HT1080 (cell line): ENCODE measurements at places on chromosomes 4 and X.

DNA sequence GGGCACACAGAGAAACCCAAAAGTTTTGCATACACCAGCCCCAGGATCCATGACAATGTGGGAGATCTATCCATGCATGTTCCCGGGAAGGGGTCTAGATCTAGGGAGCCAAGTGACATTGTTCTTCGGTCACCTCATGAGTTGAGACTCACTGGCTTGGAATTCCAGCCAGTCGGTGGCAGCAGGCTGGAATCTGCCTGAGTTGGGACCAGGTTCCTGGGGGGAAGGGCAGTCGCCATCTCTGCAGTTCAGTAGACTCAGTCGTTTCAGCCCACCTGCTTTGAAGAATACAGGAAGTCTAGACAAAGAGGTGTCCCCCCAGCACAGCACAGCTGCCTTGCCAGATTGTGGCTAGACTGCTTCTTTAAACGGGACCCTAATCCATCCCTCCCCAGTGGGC lies 46.0 kb upstream of the PBDC1 start:
- no peak for DNase-seq

- DNase-seq: no peak
These were observed 31.2 kb upstream of the ZNF280C start for GRCh38 chrX:130300010-130300282.

DNA sequence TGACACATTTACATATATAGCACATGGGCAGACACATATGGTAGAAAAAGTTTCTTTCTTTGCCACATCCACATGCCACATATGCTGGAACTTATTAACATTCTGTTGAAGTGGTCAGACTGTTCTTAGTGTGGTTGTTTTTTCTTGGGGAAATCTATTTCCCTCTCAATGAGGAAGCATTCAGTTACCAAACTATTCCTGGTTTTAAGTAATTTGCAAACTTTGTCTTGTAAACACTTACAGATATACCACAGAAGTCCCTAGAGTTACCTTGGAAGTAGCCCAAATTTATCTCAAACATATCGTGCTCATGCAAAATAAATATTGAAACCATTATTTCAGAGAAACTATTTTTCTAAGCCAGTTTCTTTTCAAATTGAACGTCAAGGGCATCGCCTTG lies 625.5 kb upstream of the INTU start:
- DNase-seq: no peak

DNA sequence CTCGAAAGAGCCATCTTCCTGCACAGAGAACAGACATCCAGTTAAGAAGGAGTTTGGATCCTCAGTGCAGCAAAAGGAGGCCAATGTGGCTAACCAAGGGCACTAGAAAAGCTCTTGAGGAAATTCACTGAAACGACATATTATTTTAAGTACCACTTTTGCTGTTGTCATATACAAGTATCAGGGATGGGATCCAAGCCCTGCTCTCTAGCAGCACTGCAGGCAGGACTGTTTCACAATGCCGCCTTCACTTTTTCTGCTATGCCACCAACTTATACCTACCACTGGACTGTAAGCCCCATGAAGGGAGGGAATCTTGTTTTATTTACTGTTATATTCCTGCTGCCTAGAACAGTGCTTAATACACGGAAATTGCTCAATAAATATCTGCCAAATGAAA lies 299.0 kb downstream of the NR3C2 start:
- no peak for DNase-seq

DNA sequence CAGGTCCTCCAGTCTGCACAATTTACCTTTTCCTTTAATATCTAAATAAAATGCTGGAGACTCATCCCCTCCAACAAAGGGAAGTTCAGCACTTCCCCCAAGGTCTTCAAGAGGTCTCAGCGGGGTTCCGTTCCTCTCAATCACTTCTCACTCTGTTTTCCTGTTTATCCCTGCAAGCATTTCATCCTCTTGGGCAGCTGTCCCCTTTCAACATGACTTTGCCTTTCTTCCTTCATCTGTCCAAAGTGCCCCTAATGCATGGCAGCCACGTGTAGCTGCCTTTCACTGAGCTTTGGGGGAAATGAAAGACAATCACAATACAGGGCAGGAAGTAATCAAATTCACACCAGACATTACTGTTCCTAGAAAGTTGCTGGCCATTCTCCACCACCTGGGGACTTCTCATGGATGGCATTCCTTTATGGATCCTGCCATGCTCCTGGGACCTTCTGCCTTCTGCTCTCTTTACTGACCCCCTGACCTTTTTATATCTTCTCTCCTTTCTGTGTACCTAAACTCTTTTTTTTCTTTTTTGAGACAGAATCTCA lies 79.7 kb upstream of the USP9X start:
- DNase-seq: no peak

GRCh38 chr4:65738134-65738533 lies 67.8 kb upstream of the EPHA5 start:
- DNase-seq: no peak

DNA sequence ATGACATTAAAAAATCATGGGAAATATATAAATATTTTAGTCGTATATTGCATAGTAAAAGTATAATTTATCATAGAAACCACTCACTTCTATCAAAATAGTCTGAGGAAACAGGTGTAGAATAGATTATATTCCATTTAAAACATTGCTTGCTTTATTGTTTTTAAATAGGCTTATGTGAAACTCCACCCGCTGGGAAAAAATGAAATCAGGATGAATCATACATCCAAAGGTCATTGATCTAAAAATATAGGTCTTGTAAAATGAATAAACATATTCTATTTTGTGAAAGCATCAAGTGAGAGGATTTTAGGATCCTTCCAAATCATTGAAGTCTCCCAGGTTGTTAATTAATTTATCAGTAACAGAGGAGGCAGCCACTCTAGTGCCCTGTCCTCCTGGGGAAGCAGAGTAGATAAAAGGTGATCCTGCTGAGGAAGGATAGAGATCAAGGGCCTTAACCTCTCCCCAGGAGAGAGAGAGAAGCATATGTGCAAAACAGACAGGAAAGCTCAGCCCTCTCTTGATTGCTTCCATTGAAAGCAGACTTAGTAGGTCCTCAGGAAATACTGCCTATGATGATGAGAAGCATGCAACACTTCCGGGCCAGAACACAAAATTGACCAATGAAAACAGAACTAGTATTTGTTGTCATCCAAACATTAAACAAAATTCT lies 96.8 kb upstream of the MAP9 start:
- DNase-seq: no peak

GRCh38 chr4:181825564-181825963 lies 417.6 kb upstream of the TENM3 start:
- DNase-seq: no peak

DNA sequence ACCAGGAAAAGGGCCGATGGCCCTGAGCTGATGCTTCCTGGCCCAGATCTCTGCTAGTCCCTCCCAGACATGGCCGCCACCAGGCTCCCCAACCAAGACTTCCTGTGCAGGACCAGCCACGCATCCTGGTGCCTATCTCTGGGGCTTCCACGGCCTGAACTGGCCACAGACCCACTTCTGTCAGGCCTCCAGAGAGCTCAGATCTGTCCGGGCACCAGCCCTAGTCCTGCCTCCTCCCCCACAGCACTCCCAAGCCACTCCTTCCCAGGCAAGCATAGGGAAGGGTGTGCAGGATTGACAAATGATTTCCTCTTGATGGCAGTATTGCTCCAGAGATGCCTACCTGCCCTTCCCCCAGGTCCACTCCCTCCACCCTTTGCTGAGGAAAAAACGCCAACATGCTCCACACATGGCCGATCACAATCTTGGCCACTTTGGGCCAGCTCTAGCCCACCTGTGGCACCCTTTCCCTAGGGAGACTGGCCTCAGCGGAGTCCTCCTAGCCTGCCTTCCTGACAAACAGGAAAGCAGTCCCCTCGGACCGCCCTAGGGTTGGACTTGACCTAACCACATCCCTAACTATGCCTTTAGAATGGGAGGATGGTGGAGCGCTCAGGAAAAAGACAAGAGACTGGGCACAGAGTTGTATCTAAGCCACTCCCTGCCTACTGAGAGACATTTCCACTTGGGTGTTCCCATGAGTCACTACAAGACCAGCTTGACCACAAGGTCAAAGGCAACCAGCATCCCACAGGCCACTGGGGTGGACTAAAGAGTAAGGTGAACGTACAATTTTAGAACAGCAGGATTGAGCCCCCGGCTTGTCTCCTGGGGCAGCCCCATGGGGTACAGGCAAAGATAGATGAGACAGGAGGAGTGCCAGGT lies 277.5 kb upstream of the AGTR2 start:
- peak; percentile 74 for DNase-seq

- DNase-seq: no peak
These were observed 156.3 kb upstream of the RAI2 start for GRCh38 chrX:18017411-18017810.

- DNase-seq: no peak
These were observed 76.2 kb upstream of the TEX13D start for GRCh38 chrX:124256216-124256615.

GRCh38 chrX:116246261-116246660 lies 75.7 kb downstream of the AGTR2 start:
- DNase-seq: peak; percentile 82

GRCh38 chr4:29046186-29046585 lies 1674.0 kb upstream of the PCDH7 start:
- DNase-seq: peak; percentile 5

DNA sequence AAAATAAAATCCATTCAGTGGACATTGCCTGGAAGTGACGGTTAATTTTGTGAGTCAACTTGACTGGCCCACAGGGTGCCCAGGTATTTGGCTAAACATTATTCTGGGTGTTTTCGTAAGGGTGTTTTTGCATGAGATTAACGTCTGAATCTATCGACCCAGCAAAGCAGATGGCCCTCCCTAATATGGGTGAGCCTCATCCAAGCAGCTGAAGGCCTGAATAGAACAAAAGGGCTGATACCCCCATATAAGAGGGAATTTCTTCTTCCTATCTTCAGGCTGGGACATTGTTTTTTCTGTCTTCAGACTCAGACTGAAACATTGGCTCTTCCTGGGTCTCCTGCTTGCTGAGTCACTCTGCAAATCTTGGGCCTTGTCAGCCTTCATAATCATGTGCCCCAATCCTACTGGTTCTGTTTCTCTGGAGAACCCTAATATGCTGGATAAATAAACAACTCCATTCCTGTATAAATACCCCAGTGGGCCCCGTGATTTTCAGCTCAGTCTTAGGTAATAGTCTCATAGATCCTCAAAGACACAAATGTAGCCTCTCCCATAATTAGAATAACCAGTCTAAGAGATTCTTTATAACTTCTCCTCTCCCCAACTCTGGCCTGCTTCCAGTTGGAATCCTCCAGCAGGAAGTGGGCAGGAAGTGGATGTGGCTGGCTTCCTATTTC lies 33.1 kb upstream of the DDX3X start:
- DNase-seq: peak; percentile 44

- DNase-seq: no peak
These were observed 26.7 kb upstream of the RBM47 start for GRCh38 chr4:40656201-40656863.

DNA sequence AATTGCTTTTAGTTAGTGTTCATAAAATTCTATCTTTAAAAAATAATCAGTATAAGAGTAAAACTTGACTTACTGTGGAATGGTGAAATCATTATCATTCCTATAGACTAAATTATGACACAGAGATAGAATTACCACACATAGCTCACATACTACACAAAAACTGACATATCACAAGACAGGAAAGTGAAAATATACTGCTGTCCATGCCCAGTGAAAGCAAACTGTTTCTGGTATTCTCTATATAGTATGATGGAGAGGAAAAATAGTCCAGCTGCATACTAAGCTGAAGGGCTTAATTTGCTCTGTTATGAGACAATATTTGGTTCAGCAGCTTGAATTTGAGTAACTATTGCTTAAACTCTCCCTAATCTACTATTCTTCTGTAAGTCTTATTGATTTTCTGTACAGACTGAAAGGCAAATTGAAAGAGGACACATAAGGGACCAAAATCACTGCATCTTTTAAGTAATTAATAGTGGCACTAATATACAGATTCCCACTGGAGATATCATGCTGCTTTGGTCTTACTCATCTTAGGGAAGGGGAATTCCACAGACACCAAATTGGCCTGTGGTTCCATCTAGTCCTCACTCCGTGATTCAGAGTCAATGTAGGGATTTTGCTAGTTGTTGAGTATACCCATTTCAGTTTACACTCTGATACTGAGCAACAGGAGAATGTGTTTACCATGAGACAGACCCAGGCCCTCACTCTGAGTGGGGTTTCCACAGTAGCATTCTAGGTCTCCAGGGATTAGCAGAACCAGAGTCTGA lies 47.4 kb upstream of the AGA start:
- no peak for DNase-seq

DNA sequence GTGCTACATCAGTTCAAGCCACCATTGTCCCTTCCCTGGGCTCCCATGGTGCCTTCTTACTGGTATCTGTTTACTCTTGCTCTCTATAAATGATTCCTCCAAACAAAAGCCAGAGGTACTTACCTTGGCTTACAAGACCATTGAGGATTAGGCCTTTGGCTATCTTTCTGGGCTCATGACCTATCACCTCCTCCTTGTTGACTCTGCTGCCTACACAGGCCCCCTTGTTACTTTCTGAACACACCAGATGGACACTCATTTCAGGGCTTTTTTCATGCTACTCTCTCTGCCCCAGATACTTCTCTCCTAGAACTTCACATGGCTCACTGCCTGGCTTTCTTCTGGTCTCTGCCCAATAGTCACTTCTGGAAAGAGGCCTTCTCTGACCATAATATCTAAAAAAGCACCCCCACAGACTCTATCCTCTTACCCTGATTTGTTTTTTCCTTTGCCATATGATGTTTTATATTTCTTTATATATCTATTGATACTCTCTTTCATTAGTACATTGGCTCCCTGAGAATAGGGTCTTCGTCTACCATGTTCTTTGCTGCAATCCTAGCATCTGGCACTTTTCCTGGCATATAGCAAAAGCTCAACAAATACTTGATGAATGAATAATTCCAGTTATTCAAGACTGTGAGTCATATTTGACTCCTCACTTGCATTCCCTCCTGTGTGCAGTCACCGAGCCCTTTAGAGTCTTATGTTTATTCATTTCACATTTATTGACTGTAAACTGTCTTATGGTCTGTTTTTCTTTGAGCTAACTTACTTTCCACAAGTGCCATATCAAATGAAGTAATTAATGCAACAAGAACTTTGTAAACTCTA lies 27.1 kb upstream of the TAPT1 start:
- peak; percentile 78 for DNase-seq

- no peak for DNase-seq
These were observed 68.2 kb downstream of the ARHGAP10 start for GRCh38 chr4:147799986-147800555.

- no peak for DNase-seq
These were observed 16.1 kb downstream of the COQ2 start for GRCh38 chr4:83268491-83268890.

DNA sequence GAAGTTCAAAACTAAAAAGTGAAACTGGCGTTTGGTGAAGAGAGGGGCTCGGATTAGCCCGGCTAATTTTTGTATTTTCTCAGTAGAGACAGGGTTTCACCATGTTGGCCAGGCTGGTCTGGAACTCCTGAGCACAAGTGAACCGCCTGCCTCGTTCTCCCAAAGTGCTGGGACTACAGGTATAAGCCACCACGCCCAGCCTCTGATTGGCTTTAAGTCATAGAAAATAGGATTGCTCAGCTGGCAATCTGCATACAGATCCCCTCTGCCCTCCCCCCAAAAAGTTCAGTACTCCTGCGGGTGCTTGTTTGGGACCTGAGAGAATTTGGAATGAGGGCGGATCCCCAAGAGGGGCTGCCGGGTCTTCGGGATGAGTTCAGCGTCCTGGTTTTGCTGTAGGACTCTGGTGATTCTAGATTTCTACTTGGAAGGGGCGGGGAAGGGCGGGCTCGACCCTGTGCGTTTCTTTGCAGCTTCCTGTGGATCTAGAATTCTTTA lies 537 bp upstream of the PRKX start:
- no peak for DNase-seq

- peak; percentile 1 for DNase-seq
These were observed 27.3 kb downstream of the PRDX4 start for GRCh38 chrX:23694606-23695005.

- no peak for DNase-seq
These were observed 142.1 kb downstream of the APBB2 start for GRCh38 chr4:41072021-41072777.
